Activated T-cell treated with anti-CD3 and anti-CD28 coated beads for 1 hour (primary cell): ENCODE measurements at places on chromosomes 16 and 17.

DNA sequence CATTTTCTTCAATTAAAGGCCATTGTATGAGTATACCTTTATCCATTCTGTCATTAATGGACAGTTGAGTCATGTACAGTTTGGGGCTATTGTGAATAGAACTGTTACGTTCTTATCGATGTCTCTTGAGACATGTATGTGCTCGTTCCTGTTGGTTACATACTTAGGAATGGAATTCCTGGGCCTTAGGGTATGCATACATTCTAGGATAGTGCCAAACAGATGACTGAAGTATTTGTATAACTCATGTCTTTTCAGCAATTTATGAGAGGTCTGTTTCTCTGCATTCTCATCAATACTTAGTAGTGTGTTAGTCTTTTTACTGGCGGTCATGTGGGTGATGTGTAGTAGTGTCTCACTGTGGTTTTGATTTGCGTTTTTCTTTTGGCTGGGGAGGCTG, 81.2 kb downstream of the USP22 start:
- no peak for DNase-seq

GRCh38 chr17:69489313-69489712, 74.8 kb downstream of the MAP2K6 start:
- DNase-seq: no peak

DNA sequence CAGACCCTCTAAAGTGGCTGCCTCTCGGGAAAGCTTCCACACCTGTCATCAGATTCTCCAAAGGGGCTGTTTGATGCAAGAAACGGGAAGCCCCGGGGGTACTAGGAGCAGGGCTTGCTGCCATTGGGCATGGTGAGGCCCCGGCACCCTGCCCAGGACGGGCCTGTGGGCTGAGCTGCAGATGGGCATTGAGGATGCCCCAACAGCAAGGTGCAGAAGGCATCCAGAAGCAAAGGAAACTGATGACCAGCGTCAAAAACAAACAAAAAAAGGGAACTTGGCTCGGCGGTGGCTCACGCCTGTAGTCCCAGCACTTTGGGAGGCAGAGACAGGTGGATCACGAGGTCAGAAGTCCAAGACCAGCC, 1.5 kb upstream of the LIMD2 start:
- no peak for DNase-seq

DNA sequence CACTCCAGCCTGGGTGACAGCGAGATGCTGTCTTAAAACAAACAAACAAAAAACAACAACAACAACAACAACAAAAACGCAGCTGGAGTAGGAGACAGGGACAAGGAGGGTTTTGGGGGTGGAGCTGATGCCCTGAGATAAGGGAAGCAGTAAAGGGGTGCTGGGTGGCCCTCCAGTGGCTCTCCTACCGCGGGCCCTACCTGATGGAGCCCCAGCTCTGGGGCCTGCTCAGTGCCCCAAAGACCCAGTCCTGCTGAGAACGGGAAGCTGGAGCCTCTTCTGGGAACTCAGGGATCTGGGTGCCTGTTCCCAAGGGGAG, 21.3 kb upstream of the NAGS start:
- DNase-seq: no peak

DNA sequence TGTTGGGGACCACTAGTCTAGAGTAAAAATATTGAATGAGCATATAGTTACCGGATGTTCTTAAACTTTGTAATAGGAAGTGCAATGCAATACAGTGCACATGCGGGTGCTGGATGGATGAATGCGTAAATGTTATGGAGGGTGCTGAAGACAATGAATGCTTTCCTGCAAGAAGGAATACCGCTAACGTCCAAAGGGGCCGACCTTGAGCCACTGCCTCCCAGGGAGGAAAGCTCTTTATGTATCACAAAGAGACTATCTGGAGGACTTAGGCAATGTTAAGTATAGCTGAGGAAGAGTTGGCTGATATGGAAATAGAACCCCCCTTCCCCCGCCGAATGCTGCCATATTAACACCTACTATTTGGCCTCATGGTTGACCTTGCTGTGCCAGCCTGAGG, 27.5 kb upstream of the SHCBP1 start:
- DNase-seq: no peak

DNA sequence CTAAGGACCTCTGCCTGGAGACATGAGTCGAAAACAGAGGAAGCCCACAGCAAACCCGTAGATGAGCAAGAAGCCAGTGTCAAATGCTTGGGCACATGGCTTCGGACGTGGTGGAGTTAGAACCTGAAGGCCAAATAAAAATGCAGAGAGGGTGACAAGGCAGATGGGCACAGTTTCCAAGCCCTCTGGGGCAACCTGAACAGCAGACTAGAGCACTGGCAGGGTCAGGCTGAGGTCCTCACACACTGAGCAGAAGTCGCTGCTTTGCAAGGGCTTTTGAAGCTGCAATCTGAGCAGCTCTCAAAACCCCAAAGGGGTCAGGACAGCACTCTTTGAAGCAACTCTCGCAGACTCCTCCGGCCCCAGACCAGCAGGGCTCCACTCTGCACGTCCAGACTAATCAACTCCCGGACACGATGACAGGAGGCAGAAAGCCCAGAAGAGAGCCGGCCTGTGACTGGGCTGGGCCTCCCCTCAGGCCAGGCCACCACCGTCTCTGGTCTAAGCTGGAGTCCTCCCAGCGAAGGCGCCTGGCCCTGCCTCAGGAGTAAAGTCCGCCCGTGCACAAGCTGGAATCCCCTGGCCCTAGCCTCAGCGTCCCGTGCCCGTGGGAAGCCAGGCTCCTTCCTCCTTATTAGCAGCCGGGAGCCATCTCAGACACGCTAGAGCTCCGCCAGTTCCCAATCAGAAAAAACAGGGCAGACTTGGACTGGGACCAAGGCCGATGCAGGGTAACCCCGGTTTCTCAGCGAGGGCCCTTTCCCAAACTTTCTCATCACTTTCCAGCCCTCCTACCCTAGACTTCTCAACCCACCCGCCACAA, 924 bp downstream of the SMARCD2 start:
- DNase-seq: no peak

- DNase-seq: no peak
Measured at GRCh38 chr17:83103200-83103942, 24.0 kb downstream of the METRNL start.

DNA sequence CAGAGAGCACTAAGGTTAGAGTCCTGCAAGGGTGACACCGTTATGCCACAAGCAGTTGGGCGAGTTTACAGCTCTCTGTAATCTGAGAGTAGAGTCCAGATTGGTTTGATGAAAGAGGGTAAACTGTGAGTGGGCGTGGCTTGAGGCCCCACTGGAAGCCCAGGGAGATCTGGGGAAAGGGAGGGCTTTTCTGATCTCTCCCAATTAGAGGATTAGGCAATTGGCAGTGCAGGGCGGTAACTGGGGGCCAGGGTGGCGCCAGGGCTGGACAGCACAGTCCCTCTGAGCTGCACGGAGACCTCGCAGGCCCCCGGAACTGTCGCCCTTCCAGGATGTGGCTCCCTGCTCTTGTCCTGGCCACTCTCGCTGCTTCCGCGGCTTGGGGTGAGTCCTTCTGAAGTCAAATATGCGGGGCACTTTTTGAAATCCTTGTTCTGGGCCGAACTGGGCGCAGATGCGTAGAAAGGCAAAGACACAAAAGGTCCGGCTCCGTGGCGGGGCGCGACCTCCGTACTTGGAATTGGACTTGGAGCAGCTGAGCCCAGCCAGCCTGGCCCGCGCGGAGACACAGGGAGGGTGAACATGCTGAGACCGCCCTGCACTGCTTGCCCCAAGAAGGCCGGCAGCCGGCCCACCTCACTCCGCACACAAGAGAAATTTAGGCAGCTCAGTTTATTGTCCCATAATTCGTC, 72.4 kb downstream of the CES1 start:
- DNase-seq: no peak

DNA sequence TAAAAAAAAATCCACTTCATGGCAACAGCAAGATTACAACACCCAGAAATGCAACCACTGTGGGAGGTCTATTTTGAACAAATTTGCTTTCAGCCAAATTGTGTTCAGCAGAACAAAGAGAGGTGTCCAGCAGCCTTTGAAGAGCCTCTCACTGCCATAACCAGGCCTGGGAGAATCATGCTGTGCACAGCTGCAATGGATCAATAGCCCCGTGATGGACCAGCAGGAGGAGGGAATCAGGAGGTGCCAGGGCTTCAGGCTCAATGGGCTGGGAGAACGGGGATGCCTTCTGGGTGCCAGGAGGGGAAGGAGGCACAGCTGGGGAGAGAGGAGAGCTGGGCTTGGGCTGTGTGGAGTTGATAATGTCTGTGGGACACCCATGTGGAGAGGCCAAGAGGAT, 366.2 kb upstream of the EEF2KMT start:
- no peak for DNase-seq

GRCh38 chr17:50466371-50467113, 2.1 kb downstream of the CHAD start:
- no peak for DNase-seq

GRCh38 chr16:19513377-19514053, 8.4 kb downstream of the GDE1 start:
- DNase-seq: no peak

DNA sequence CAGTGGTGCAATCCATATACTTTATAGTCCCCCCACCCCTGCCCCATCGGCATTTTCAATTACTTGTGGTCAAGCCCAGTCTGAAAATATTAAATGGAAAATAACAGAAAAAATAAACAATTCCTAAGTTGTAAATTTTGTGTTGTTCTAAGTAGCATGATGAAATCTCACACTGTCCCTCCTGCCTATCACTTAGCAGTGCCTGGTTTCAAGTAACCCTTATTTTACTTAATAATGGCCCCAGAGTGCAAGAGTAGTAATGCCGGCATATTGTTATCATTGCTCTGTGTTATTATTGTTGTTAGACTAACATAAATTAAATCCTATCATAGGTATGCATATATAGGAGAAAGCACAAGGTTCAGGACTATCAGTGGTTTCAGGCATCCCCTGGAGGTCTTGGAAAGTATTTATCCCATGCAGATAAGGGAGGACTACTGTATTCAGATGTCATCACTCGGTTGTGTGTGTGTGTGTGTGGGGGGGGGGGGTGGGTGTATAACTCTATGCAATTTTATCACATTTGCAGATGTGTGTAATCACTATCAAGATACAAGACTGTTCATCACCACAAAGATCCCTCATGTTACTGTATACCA, 9.3 kb downstream of the UBE2G1 start:
- DNase-seq: no peak

DNA sequence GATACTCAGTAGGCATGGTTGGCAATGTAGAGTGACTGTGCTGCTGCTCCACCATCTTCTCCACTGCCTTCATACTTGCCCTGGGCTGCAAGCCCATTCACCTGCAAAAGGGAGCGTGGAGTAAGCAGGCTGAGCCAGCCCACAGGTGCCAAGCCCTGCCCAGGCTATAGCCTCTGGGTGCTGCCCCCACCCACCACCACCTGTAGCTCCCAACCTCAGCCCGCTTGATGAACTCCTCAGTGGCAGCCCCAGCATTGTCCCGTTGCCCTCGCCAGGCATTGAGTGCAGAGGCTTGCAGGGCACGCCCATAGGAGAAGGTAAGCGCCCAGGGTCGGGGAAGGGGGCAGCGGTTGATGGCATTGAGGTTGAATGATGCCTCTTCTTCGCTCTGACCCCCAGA, 2.2 kb upstream of the PIGS start:
- no peak for DNase-seq

DNA sequence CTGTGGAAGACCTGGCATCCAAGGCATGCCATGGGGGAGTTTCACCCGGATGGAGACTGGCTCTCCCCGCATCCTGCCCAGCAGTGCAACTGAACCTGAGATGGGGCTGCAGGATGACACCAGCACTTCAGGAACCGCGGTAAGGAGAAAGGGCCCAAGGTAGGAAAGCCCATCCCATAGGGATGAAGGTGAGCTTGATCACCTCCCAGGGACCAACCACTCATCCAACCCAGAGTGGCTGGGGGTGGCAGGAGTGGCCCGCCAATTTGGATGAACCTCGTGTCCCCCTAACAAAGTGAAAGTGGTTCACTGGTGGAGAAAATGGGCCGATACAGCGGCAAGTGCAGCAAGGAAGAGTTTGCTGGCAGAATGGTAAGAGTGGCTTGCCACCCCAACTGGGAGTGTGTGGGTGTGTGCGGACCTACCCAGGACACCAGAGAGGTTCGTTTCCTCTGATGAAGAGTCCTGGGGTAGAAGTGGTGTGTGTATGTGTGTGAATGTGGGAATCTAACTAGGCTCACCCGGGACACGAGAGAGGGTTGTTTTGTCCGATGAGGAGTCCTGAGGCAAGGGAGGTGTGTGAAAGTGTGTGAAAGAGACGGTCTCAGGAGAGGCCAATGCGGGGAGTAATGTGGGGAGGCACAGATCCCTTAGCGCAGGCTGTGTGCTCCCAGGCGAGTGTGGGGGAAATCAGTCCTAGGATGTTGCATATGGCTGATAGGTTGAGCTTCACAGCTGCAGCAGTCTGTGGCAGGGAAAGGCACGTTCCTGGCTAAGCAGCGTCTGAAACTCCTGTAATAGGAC, 22.6 kb downstream of the ACSM1 start:
- no peak for DNase-seq

DNA sequence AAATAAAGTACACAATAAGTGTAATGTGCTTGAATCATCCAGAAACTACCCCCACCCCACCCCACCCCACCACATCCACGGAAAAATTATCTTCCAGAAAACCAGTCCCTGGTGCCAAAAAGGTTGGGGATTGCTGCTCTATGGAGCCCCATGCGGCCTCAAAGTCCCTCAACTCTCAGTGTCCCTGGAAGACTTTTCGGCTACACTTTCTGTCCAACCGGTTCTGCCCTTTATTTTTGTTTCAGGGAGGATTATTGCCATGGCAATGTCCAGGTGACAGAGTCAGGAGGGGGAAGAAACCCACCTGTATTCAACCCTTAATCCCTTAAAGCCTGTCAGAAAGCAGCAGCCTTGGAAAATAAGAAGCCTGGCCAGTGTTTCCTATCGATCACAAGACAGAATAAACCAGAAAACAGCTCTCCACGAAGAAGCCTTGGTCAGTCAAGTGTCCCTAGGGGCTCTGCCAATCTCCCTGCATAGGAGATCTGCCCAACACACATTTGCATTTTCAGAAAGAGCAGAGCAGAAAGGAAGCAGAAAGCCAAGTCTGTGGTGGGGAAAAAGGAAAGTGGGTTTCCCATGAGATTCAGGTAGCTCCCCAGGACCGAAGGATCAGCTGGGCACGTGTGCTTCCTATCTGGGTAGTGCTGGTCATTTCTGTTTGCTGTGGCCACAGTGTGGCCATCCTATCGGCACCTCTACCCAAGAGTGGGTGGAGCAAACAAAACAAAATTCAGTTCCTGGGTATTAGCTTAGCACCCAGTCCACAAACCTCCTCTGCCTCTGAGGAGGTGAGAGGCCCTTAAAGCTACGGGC, 342.7 kb downstream of the SOX9 start:
- DNase-seq: no peak

- no peak for DNase-seq
Measured at GRCh38 chr17:50847566-50847965, 12.2 kb downstream of the WFIKKN2 start.
